ENCODE measurements at places on chromosomes 7 and 10.

GRCh38 chr7:128189231-128189930 lies 51.7 kb upstream of the LEP start:
- DNase-seq, result no peak

GRCh38 chr10:66842867-66843266 lies 83.0 kb upstream of the LRRTM3 start:
- DNase-seq, result no peak

DNA sequence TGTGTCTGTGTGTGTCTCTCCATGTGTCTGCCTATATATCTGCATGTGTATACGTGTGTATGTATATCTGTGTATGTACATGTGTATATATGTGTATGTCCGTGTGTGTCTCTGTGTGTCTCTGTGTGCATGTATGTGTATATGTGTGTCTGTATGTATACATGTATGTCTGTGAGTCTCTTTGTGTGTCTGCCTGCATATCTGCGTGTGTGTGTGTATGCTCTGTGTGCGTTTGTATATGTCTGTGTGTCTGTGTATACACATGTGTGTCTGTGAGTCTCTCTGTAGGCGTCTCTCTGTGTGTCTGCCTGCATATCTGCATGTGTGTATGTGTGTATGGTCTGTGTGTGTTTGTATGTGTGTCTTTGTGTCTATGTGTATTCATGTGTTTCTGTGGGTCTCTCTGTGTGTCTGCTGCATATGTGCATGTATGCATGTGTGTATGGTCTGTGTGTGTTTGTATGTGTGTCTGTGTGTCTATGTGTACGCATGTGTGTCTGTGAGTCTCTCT lies 23.7 kb upstream of the KLF6 start:
- DNase-seq, result no peak

- no peak for DNase-seq
Observed at GRCh38 chr10:24575481-24576002, 148.1 kb downstream of the ARHGAP21 start.
